Stimulated activated CD4-positive, alpha-beta T cell treated with anti-CD3 and anti-CD28 coated beads, Interleukin-4, amount 100 ng/mL, for 1 hour (primary cell): ENCODE measurements at places on chromosomes 7 and 10.
A peak's percentile ranks its signal among the peaks of the same experiment; 100 is the strongest.

- DNase-seq, result no peak
Measured at GRCh38 chr10:108775911-108776475, 1147.3 kb downstream of the XPNPEP1 start.

DNA sequence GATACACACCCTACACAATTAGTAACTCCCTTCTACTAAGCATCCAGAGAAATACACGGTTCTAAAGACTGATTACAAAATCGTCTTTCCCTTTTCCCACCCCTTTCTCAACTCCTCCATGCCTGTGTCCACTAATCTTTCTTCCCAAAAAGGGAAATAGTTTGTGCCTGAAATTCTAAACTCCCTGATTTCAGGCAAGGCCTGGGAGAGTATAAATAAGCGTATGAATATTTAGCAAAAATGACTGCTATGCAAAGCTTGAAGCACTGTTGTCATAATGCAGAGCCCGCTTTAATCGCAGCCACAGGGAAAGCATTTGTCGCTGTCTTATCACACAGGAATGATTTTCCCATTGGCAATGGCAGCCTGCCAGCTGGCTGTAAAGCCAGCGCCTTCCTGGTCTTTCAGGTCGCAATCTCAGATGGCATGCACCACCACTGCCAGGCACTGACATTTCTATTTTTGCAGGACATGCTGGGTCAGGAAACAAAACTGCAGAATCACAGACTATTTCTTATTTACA lies 142.9 kb upstream of the PCGF5 start:
- no peak for DNase-seq

DNA sequence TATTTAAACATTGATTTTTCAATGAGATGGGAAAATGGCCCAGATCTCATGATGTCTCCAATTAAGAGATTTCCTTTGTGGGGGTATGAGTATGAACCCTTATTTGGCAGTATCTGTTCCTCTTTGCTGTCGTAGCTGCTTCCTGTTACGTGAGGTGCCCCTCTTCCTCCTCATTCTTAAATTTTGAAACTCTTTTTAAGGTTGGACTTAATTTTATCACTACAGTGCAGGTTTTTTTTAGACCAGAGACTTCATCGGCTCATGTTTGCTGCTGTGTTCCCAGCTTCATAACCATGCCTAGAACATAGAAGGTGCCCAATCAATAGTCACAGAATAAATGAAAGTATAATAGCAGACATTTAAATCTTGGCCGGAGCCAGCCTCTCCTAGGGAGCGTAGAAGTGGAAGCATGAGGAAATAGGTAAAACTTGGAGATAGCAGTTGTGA lies 2.4 kb downstream of the MIOS start:
- DNase-seq, result no peak

DNA sequence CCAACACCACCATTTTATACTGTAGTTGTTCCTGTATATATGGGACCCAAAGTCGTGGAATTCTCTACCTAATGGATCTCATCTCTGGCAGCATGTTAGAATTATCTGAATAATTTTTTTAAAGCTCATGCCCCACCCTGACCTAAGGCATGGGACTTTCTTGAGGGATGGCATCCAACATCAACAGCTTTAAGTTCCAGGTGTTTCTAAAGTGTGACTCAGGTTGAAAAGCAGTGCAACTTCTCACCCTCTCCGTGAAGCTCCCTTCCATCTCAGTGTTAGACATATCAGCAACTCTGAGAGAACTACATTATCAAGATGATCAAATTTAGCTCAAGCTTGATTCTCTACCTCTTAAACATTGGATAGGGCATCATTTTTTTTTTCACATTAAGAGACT lies 18.1 kb upstream of the RAB18 start:
- no peak for DNase-seq

DNA sequence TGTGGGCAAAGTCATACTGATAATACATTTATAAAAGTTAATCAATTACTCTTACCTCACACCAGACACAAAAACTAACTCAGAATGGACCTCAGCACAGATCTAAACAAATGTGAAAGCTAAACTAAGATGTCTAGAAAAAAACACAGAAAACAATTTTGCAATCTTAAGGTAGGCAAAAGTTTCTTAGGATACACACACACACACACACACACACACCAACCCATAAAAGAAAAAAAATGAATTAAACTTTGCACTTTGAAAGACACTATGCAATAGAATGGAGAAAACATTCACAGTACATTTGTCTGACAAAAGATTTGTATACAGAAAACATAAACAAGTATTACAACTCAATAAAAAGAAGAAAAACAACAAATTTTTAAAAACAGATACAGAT lies 70.8 kb upstream of the ZNRF2 start:
- no peak for DNase-seq

GRCh38 chr7:64463636-64464375 lies 99.1 kb downstream of the ZNF680 start:
- DNase-seq, result peak; percentile 11
